ENCODE measurements at places on chromosomes 13 and 19. TPM values are rescaled to one million over a fixed set of nuclear protein-coding genes. Genes with fewer than 3 reads are reported as not detected.

DNA sequence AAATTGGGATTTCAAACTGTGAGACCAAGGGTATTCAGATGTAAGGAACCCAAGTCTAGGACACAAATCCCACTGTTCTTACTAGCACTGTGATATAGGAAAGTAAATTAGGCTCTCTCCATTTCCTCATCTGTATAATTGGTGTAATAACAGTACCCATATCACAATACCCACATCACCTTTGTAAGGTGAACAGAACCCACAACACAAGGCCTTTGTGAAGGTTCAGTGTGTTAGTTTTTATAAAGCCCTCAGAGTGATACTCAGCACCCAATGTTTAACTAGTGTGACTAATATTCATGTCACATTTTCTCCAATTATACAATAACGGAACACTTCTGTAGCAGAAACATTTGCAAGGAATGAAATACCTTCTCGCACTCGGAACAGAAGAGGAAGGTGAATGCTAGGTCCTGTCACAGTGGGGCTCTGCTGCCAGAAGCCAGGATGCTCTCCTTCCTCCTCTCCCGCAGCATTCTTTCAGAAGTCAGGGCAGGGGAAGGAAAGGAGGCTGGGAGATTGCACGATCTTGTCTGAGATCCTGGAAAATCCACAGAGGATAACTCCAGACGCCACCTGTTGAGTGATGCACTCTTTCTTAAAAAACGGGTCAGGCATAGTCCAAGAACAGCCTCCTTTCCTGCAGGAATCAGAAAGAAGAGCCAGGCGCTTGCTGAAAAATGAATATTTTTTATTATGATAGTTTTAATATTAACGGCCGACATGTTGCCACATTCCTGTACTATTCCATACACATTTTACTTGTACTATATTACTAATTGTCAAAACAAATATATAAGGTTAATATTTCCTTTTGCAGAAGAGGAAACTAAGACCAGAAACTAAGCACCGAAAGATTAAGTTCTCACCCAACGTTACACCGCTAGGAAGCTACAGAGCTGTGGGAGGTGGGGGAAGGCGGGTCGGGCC lies 762 bp downstream of the ZNF45 start:
- no peak for DNase-seq

HCN2 gene
- total RNA-seq: 15.1 TPM

DNA sequence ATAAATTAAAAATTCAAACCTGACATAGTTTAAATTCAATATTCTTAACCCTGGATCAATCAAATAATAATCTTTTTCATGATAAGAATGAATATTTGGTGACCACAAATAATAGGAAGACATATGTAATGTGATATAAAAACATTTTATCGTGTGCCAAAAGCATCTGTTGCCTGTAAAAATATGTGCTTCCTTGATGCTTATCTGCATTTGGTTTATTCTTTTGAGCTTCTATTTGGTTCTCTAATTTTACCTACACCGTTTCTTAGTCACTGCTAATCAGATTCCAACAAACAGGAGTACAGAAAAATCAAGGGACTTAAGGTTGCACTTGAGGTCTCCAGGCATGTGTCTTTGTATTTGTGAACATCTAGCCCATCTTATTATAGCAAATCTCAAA lies 274.5 kb downstream of the DCT start:
- no peak for DNase-seq

OR4F17 gene
- total RNA-seq: not detected

APLP1 gene
- 74.6 TPM for total RNA-seq

SWSAP1 gene
- total RNA-seq: 3.1 TPM

- no peak for DNase-seq
Observed at GRCh38 chr13:62997696-62998095, 1582.0 kb upstream of the PCDH20 start.

- DNase-seq: no peak
Observed at GRCh38 chr13:33743438-33744368, 74.2 kb upstream of the RFC3 start.

CLIP3 gene
- 4.7 TPM for total RNA-seq

FCER2 gene
- total RNA-seq: 0.15 TPM

- DNase-seq: no peak
Observed at GRCh38 chr13:101157261-101157660, 259.0 kb downstream of the NALCN start.

FLT1 gene
- 0.15 TPM for total RNA-seq

GRCh38 chr19:42246143-42246921 lies 3.9 kb upstream of the GSK3A start:
- no peak for DNase-seq

GRCh38 chr19:4974880-4975469 lies 6.1 kb downstream of the KDM4B start:
- no peak for DNase-seq

GAS6 gene
- 28.1 TPM for total RNA-seq

DNA sequence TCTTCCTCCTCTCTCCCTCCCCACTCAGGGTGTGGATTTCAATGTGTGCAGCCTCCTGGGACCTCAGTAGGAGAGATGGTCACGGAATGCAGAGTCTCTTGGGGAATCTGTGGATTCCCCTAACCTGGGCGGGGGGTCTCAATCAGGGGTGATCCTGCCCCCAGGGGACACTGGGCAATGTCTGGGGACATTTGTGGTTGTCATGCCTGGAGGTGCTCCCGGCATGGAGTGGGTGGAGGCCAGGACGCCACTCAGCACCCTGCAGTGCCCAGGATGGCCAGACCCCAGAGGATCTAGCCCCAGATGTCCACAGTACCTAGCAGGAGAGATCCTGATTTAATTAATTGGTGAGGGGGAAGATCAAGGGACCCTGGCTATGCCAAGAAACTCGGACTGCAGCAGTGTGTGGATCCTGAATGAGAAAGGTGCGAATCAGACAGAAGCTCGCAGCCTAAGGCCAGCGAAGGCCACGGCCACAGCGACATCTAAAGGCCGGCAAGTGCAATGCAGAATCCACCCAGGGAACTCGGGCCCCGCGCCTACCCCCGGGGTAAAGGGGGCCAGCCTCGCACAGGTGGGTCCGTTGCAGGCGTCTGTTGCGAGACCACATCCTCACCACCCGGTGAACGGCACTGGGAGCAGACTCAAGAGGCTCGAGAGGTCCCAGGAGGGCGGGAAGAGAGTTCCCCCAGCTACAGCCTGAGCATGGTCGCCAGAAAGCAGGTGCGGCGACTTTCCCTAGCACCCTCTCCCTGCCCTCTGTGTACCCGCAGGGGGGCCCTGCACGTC lies 88.8 kb downstream of the GNG7 start:
- DNase-seq: no peak

DNA sequence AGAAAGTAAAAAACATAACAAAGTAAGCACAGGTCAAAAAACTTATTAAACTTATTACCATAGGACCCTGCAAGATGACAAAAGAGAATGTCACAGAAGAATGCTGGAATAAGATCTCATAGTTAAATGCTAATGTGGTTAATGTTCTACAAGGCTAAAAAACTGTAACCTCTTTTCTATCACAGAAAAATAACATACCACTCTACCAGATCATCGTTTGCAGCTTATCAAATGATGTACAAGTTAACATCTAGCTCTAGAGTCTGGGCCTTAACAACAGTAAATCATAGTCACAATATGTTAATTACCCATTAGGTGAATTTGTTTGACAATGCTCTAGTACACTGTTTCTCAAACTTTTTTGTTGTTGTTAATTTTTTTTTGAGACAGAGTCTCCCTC lies 53.0 kb downstream of the NUFIP1 start:
- no peak for DNase-seq

RAB4B gene
- total RNA-seq: 24.8 TPM

N4BP2L1 gene
- 1.8 TPM for total RNA-seq

- DNase-seq: no peak
Observed at GRCh38 chr19:48896191-48896720, 2.3 kb downstream of the TULP2 start.

ICAM5 gene
- total RNA-seq: 19.5 TPM

DNA sequence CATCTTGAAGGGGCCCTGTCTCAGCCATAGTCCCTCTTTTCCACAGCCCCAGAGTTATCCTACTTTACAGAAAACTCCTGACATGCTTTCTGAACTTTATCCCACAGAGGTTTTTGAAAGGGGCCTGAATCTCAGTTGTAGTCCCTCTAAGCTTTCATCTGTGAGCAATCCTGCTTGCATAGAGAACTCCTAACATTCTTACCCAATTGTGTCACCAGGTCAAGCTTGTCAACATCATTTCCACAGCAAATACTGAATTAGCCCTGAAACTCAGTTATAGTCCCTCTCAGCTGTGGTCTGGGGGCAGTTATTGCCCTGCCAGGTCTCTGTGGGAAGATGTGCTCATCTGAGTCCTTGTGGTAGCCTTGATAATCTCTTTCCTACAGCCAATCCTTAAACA lies 2190.3 kb upstream of the PCDH20 start:
- no peak for DNase-seq

DNA sequence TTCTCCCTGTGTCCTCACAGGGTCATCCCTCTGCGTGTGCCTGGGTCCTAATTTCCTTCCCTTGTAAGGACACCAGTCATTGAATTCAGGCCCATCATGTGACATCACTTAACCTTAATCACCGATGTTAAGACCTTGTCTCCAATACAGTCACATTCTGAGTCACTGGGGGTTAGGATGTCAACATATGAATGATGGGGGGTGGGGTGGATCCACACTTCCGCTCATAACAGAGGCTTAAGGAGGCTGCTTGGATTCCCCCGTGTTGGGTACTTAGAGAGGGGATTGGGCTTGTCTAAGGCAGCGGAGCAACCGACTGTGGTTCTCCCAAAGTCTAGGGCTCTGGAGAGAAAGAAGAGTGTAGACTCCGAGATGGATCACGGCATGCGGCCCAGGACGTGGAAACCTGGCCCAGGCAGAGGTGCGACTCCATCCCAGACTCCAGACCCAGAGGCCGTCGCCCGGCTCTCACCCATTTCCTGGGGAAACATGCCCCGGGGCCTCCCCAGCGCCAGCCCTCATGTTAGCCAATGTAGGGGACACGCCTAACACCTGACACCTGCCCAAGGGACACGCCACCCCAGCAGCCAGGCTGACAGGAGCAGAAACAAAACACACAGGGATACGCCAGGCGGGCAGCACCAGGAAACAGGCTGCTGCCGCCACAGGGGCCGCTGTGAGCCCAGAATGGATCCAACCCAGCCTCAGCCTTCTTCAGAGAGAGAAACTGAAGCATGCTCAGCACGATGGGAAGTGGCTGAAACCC lies 17.1 kb upstream of the IGLON5 start:
- no peak for DNase-seq

IGFL2 gene
- not detected for total RNA-seq

- no peak for DNase-seq
Observed at GRCh38 chr19:10640361-10640760, 13.8 kb upstream of the ILF3 start.

DNA sequence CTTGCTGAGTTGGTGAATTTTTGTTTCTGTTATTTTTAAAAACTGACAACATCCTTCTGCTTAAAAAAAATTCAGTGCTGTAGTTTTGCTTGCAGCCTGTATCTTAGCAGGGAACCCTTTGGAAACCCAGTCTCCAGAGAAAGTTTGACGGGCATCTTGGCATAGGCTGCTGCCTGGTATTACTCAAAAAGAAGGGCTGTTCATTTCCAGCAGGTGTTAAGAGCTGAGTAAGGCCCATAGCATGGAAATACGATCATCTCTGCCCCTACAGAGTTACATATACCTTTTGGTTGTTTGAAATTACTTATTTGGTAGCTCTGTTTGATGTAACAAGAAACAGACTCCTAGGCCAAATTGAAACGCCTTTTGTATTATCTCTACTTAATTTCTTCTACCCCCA lies 41.5 kb downstream of the URI1 start:
- DNase-seq: no peak

GRCh38 chr19:29682236-29682895 lies 17.1 kb downstream of the PLEKHF1 start:
- DNase-seq: no peak

GRCh38 chr19:44570984-44571684 lies 41.7 kb upstream of the CEACAM20 start:
- peak; percentile 38 for DNase-seq

GRCh38 chr19:5588441-5588840 lies 20.7 kb upstream of the TINCR start:
- no peak for DNase-seq

- DNase-seq: no peak
Observed at GRCh38 chr13:102564564-102564963, 32.2 kb upstream of the TPP2 start.

DNA sequence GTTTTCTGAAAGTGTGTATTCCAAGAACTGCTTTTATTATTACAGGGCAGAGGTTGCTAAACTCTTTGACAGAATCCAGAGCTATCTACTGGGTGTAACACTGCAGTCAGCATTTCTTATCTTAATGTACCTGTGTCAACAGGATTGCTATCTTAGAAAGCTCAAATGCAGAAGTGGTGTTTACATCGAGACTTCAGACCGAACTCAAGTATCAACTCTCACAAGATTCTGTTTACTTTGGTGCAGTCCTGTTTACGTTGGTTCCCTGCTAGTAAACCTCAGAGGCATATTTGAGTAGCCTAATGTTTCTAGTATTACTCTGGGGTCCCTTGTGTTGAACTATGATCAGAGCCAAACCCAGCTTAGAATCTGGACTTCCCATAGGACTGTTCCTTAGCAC lies 20.5 kb downstream of the SLC15A1 start:
- DNase-seq: no peak

IZUMO2 gene
- not detected for total RNA-seq

- no peak for DNase-seq
Observed at GRCh38 chr19:6227156-6227935, 52.4 kb downstream of the MLLT1 start.

DNA sequence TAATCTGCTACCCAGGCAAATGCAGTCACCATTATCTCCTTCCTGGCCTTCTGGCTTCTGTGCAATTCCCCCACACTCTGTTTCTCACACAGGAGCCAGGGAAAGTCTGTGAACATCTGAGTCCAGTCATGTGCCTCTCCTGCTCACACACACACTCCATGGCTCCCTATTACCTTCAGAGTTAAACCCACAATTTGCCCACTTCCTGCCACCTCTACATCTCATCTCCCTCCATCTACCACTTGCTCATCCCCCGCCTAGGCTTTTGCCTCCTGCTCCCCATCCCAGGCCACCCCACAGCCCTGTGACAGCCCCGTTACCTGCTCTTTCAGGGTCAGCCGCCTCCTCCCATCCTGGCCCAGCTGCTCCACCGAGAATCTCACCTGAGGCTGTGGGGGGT lies 13.5 kb downstream of the IL12RB1 start:
- DNase-seq: no peak

SIGLECL1 gene
- total RNA-seq: not detected

- no peak for DNase-seq
Observed at GRCh38 chr13:100588331-100589177, at the start of gene GGACT. GGACT (minus strand) TSS chr13:100588789; CDS start chr13:100532591, 56,198 bp downstream.

DNA sequence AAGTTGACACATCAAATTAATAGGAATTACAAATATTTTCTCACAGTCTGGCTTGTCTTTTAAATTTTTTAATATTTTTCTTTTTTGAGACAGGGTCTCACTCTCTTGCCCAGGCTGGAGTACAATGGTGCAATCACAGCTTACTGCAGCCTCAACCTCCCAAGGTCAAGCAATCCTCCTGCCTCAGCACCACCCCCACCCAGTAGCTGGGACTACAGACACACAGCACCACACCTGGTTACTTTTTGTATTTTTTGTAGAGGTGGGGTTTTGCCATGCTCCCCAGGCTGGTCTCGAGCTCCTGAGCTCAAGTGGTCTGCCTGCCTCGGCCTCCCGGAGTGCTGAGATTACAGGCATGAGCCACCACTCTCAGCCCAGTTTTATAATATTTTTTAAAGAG lies 72.0 kb downstream of the SPATA13 start:
- no peak for DNase-seq

All from Panc1 (cell line).